ENCODE measurements at places on chromosomes 3 and 15.

DNA sequence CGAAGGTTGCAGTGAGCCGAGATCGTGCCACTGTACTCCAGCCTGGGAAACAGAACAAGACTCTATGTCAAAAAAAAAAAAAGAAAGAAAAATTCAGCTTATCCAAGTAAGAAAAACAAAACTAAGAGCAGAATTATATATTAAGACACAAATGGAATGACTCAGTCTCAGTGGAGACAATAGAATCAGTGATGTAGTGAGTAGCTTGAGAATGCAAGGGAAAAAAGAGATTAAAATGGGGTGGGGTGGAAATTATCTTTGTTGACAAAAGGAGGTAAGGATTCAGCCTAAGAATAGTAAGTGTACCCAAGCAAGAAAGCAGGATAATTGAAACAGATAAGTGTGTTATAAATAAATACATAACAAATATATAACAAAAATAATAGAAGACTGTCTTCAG lies 70.7 kb downstream of the BLM start:
- DNase-seq: no peak

DNA sequence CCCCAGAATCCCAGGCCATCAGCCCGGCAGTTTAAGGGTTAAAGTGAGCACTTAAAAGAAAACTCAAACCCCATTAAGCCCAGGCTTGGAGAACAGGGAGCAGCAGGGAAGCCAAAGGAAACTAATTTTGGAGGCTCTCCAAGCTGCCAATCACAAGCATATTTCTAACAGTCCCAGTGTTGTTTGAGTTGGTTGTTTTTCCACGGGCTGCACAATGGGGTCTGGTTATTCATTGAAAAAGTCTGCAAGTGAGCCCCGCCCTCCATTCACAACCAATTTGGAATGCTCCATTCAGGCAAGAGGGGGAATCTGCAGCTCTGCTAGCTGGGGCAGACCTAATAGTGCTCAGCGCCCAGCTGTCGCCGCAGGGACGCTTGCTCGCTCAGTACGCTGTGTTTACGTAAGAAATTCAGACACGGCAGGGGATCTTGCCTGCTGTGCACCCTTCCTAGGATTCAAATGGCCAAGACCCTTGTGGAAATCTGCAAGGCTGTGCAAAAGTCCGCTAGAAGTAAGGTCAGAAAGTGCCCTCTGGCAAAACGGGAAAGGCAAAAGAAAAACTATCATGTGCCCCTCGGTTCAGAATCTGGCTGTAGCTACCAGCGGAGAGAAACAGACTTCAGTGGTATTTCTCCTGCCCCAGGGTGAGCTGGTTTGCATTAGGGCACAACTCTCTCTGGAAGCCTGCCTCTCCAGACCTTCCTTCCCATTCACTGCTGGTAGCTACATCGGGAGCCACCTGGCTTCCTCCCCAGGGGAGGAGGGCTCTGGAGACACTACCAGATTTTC lies 11.0 kb downstream of the ETV5 start:
- DNase-seq: peak; percentile 77

DNA sequence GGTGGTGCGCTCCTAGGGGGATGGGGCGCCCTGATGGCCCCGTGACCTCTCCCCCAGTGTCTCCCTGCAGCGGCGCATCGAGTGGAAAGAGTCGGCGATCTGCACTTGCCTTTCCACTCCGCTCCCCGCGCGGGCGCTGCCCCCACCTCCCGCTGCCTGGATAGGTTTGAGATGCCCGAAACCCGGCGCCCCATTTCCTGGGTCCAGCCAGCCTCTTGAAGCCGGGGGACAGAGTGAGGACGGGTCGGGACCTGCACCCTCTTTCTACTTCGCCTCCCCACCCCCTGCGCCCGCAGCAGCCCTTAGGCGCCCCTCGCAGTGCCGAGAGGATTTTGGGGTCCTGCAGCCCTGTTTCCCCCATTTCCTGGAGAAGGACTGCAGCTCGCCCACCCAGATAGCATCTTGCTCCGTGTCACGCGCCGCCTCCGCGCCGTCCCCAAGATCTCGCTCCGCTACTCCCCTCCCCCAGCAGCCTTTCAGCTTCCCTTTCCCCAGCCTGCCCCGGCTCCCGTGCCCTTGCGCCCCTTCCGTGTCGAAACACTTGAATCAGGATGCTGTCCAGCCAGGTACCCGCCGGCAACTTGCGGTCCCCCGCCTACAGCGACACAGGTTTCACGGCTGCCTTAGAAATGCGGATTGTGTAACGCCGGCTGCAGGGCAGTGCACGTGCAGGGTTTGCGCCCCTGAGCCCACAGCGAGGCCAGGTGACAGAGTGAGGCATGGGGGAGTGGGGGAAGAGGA lies 519 bp downstream of the ABHD6 start:
- peak; percentile 35 for DNase-seq

DNA sequence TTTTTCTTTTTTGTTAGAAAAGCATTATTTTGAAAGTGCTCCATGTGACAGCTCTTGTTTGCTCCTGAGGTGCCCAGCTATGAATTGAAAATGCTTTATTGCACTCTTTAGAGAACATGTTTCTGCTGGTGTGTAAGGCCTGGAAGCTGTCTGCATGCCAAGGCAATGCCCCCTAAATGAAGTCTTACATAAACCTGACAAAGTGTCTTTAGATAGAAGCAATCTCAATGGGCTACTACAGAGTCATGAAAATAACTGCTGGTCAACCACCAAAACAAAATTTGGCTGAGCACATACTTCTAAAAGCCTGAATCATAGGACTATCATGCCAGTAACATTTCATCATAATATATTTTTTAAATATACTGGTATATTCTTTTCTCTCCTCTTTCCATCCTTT lies 178.7 kb downstream of the THRB start:
- DNase-seq: peak; percentile 40

DNA sequence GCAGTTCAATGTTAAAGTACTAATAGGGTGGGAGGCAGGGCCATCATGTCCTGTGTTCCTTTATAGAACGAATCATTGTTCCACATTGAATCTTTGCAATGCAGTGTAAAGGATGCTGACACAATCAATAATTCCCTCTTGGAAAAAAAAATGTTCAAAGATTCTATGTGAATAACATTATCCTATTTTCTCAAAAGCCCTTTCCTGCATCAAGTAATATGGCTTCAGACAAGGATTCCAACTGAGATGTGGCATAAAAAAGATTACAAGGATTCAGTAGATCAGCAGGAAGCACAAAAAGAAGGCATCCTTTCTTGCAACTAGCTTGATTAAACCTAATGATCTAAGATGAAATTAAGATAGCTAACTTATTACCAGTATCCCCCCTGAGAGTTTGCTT lies 454.0 kb upstream of the CADM2 start:
- no peak for DNase-seq

DNA sequence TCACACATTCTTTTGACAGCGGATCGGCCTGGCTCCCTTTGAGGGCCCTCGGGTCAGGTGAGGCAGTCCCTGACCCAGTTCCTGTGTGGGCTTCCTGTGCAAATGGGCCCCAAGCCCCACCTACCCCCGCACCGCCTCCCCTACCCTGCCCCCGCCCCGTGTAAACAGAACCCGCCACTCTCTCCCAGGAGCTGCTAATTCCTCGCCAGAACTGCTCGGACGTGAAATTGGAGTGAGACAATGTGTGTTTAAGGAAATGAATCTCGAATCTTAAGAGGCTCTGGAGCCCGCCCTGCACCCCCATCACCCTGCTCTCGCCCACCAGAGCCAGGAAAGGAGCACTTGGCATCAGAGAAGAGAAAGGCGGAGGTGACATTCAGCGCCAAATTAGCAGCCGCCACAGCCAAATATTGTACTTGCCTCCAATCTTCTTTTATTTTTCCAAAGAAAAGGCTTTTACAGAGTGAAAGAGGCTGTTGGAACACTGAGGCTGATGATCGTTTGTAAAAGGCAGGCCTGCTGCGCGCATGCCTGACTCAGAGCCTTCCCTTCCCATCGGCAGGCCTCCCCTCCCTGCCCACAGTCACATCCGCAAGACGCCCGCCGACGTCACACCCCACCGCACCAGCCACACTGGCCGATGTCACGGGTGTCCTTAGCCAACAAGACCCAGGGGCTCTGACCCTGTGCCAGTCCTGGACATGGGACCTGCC lies 53.1 kb downstream of the CACNA2D2 start:
- peak; percentile 6 for DNase-seq

GRCh38 chr15:29925227-29926082 lies 103.2 kb upstream of the TJP1 start:
- peak; percentile 55 for DNase-seq

- no peak for DNase-seq
Measured at GRCh38 chr15:88636050-88636449, 2.8 kb upstream of the ISG20 start.

- peak; percentile 88 for DNase-seq
Measured at GRCh38 chr3:101902041-101902440, 52.7 kb downstream of the NFKBIZ start.

DNA sequence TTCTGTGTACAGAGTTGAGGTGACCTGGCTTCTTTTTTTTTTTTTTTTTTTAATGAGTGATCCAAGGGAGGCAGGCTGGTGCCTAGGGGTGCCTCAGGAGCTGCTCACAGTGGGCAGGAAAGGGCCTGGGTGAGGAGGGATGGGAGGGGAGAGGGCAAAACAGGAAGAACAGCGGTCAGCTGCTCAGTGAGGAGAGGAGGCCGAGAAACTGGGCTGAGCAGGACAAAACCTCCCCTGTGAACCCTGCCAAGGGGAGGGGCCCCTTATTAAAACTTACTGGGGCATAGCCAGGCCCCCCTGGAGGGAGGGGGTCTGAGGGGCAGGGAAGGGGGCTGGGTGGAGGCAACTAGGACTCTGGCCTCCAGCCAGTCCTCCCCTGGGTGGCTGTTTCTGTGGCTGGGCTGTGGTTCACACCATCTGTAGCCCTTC lies 3.5 kb downstream of the PLEKHO2 start:
- no peak for DNase-seq

DNA sequence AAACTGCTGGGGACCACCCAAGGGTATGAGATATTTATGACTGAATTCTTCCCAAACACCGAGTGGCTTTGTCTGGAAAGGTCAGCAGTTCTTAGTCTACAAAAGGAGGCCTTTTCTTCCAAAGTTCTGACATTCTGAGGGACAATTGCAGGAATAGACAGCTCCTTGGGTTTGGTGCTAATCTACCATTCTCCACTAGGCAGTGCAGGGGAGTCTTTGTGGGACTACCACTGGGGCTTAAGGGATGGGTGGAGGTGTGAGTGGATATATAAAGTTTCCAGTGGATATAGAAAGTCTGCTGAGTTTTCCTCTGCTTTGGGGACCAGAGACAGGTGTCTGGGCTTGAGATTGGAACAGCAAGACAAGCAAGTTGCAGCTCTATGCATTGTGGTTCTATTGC lies 62.7 kb downstream of the EXOG start:
- DNase-seq: no peak

DNA sequence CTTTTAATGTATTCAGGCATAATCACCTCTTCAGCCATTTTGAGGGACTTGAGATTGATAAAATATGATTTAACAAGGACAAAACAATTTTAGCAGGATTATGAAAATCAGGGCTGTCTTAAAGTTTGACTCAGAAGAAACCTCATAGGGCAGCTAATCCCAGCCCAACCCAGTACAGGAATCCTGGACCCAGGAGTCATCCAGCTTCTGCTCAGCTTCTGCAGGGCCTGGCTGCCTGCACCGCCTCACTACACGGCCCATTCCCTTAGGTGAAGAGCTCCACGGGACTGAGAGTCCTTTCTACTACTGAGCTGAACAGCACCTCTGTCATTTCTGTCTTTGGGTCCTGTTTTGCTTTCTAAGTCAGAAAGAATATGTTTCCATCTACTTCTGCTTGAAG lies 37.5 kb downstream of the ARHGAP31 start:
- peak; percentile 47 for DNase-seq

DNA sequence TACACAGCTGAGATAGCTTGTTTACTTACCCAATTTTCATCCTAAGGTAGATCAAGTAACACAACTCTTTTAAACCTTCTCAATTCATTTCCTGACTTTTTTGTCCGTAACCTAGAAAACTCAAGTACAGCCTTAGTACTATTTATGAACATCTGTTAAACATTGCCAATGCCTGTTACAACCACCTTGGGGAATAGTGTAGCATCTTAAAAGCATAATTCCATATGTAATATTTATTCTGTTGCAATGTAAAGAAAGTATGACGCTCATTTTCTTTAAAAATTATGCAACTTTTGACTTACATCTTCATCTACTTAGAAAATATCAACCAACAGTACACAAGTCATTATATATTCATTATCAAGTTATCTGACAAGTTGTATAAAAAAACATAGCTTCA lies 54.6 kb downstream of the SUCLG2 start:
- no peak for DNase-seq

GRCh38 chr3:101217472-101218245 lies 102.7 kb downstream of the IMPG2 start:
- no peak for DNase-seq

- DNase-seq: peak; percentile 52
Measured at GRCh38 chr3:157335233-157336076, 101.2 kb upstream of the PTX3 start.

GRCh38 chr3:129593595-129594339 lies 12.7 kb downstream of the PLXND1 start:
- peak; percentile 47 for DNase-seq

DNA sequence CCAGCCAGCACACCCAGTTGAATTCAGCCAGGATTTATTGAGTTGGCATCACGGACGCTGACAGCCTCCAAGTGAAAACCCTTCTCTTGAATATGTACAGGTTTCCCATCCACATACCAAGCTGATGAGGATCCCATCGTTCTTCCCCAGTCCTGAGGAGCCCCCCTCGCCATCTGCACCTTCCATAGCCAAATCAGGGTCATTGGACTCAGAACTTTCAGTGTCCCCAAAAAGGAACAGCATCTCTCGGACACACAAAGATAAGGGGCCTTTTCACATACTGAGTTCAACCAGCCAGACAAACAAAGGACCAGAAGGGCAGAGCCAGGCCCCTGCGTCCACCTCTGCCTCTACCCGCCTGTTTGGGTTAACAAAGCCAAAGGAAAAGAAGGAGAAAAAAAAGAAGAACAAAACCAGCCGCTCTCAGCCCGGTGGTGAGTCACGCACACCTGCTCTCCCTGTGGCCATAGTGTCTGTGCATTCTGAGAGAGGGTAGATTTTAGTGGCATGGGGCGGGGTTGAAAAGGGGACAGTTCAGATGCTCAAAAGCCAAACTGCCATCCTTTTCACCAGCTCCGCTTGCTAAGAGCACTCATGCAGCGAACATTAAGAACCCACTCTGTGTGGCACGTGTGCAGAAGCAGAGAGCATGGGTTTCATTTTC lies 51.2 kb downstream of the KLHL25 start:
- no peak for DNase-seq

DNA sequence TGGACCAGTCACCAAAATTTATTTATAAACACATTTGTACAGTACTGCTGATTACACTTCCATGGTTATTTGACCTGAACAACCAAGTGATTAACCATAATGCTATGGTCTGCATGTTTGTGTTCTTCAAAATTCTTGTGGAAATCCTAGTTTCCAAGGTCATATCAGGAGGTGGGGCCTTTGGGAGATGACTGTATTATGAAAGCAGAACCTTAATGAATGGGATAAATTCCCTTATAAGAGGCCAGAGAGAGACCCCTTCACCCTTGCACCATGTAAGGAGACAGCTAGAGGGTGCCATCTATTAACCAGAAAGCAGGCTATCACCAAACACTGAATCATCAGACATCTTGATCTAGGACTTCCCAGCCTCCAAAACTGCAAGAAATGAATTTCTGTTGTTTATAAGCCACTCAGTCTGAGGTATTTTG lies 1.9 kb downstream of the SCAPER start:
- peak; percentile 49 for DNase-seq

Measured in AG10803 (cell line).